ENCODE measurements at places on chromosomes 12 and 14.

DNA sequence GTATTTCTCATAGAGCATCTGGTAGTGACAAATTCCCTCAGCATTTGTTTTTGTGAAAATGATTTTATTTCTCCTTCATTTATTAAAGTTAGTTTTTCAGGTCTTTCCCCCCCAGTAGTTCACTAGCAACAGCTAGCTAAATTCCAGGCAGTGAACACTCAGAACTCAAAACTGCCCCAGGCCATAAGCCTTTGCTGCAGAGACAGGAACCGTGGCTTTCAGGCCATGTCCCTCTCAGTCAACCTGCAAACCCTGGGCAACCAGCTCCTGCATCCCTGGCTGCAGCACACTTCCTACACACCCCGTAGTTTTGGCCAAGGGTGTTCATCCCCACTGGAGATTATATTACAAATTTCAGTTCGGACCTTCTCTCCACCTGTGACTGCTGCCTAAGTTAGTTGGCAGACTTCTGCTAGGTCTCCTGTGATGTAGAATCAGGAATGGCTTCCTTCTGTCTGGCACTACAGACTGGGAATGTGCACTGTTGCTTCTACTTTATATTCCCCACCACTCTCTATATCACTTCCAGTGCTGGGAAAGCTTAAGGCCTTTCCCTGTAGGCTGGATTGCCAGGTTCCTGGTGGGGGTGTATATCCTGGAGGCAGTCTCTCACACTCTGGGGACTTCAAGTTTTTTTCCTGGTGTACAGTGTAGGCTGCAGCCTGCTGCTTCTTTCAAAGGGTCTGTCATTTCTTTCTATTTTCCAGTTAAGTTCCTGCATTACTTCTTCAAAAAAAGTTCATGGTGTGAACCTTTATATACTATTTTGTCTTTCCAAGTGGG lies 924.4 kb upstream of the LRFN5 start:
- no peak for DNase-seq

- peak; percentile 47 for DNase-seq
Measured at GRCh38 chr12:79934281-79935020, 446 bp downstream of the PPP1R12A start.

DNA sequence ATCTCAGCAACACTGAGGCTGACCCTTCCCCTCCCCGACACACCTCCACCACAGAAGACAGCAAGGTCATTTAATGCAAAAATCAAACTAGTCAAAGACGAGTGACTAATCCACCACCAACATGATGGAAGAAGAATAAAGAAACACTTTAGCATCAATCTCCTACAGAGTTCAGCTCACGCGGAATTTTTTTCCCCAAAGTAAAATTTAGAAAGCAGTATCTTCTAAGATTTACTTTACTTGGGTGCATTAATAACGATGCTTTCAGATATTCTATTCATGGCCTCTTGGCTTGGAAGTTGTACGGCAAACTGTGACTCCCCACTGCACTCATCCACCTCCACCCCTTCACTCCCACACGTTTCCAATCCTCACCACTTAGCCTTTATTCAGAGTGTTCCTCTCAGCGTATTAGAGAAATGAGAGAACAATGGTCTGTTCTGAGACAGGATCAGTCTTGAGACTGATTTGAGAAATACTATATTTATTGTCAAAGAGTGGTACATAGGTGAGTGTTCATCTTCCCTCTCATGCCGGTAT lies 1.9 kb downstream of the EGLN3 start:
- DNase-seq = no peak

- DNase-seq = no peak
Measured at GRCh38 chr14:55746558-55746957, 166.6 kb downstream of the KTN1 start.

DNA sequence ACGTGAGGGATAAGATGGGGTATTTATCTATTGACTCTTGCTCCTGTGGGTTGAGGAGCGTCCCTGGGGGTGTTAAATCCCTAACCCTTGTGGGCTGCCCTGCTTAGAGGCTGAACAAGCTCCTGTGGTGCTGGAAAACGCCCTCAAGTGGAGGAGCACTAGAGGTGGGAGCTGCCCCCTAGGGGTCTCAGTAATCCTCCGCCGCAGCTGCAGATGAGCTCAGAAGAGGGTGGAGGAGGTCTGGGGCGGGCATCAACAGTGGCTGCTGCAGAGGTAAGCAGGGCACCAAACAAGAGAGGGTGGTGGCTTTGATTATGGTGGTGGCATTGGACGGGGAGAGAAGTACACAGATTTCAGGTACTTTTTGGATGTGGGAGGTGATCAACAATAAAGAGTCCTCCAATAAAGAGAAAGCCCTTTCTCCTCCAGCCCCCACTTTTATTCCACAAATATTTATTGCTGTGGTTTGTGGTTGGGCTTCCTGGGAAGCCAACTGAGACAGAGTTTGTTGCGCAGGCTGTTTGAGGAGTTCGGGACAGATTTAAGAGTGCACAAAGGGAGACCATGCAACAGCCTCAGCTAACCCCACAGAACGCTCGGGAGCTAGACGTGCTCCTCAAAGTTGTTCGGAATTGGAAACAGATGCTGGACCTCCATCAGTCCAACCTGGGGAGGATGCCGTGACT lies 179.9 kb downstream of the ADCK1 start:
- no peak for DNase-seq

DNA sequence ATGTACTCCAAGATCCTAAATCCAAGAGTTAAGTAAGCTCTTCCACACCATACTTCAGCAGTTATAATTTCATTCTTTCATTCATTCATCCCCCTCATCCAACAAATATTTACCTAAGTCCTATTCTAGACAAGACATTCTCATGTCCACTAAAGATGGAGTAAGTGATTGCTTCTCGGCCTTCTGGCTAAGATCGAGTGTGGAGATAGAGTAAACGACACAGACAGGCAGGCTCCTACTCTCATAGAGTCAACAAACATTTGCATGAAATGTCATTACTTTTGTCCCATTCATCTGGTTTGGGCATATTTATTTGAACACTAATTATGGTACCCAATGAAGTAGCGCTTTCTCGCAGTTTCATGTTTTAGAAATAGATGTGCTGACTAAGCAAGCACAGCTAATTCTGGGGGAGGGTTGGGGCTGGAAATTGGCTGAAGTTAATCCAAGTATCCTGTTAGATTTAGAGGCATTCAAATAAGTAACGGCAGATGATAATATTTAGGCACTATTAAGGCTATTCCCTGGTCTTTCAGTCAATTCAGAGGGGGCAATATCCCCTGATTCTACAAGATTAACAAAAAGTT lies 176.5 kb downstream of the CEP128 start:
- no peak for DNase-seq

- no peak for DNase-seq
Measured at GRCh38 chr12:40953076-40953475, 235.0 kb upstream of the PDZRN4 start.

GRCh38 chr14:54348001-54348611 lies 48.7 kb upstream of the CDKN3 start:
- DNase-seq = no peak

GRCh38 chr12:25976289-25976688 lies 17.8 kb downstream of the RASSF8 start:
- no peak for DNase-seq

GRCh38 chr12:10094646-10095395 lies 4.0 kb downstream of the CLEC1A start:
- DNase-seq = no peak

GRCh38 chr12:750366-751191 lies 1.8 kb upstream of the WNK1 start:
- no peak for DNase-seq

GRCh38 chr12:130097798-130098255 lies 64.4 kb upstream of the FZD10 start:
- DNase-seq = no peak

- DNase-seq = no peak
Measured at GRCh38 chr12:67388331-67389138, 119.4 kb downstream of the CAND1 start.

- DNase-seq = no peak
Measured at GRCh38 chr12:100574187-100575074, 947 bp downstream of the GAS2L3 start.

- DNase-seq = no peak
Measured at GRCh38 chr14:38391334-38391733, 135.4 kb upstream of the CLEC14A start.

DNA sequence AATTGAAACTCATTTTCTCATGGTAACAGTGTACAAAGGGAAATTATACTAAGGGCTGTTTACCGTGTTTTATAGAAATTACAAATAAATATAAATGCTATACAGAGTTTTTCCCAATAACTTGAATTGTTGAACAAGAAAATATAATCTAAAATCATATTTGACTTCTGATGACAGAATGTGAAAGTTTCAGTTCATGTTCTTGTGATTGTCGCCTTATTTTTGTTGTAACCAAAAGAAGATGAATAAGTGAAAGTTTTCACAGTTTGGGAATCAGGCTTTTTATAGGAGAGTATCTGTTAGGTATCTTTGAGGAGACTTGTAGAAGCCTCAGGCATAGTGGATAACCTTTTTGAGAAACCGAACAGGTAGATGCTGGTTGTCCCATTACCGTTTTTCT lies 28.1 kb downstream of the ANO6 start:
- no peak for DNase-seq

DNA sequence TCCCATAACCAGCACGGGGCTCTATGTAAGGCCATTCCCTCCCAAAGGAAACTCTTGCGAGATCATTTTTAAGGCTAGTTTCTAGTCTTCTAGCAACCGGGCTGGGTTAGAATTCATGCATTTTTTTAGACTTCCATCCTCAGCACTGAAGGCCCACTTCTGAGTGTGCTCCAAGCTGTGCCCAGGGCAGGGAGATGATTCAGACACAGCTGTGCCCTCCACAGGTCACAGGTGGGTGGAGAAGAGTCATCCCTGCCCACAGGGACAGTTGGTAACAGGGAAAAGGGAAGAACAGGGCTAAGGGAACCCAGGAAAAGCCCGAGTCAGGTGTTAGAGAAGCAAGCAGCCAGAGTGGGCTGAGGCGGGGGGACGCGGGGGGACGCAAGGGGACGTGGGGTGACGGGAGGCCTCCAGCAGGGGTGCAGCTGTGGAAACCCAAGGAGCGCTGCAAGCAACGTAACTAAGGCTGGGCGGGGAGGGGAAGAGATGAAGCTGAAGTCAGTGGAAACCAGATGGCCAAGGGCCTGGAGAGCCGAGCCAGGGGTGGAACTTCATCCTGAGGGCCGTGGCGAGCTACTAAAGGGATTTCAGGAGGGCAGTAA lies 27.2 kb upstream of the PPP2R5C start:
- no peak for DNase-seq

GRCh38 chr12:1594006-1594260 lies 448 bp downstream of the FBXL14 start:
- DNase-seq = no peak

GRCh38 chr12:3276226-3276625 lies 199.0 kb downstream of the TSPAN9 start:
- DNase-seq = no peak

DNA sequence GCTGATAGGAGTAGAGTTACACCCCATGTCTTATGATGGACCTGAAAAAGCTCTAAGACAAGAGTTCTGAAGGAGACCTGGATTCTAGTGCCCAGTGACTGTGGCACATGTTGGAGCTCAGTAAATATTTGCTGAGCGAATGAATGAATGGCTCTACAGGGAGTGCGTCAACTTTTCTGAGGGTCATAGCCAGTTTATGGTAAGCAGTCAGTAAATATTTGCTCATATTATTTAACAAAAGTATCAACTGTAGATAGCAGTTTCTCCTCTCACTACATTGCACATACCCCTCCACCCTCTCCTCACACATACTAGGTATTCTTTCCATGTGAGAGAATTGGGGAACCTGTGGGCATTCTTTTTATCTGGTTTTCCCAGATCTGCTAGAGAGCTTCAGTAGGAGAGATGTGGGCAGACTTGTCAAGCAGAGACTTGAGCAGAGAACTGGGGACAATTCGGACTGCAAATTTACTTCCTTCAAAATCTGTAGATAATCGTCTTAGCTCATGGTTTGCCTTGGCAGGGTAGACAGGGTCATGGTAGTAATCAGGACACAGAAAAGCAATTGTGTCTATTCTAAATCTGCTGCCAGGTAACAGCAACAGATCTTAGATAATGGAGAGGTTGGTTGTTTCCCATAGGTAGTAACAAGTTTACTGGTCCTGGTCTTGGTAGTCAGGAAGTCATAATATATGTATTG lies 5.7 kb downstream of the SLC4A8 start:
- DNase-seq = no peak

DNA sequence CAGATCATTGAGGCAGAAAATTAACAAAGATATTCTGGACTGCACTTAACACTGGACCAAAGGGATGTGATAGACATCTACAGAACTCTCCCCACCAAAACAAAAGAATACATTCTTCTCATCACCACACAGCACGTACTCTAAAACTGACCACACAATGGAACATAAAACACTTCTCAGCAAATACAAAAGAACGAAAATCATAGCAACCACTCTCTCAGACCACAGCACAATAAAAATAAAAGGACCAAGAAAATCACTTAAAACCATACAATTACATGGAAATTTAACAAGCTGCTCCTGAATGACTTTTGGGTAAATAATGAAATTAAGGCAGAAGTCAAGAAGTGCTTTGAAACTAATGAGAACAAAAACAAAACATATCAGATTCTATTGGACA lies 254.0 kb upstream of the STXBP6 start:
- DNase-seq = no peak

- no peak for DNase-seq
Measured at GRCh38 chr12:64673490-64674169, 63.3 kb downstream of the RASSF3 start.

DNA sequence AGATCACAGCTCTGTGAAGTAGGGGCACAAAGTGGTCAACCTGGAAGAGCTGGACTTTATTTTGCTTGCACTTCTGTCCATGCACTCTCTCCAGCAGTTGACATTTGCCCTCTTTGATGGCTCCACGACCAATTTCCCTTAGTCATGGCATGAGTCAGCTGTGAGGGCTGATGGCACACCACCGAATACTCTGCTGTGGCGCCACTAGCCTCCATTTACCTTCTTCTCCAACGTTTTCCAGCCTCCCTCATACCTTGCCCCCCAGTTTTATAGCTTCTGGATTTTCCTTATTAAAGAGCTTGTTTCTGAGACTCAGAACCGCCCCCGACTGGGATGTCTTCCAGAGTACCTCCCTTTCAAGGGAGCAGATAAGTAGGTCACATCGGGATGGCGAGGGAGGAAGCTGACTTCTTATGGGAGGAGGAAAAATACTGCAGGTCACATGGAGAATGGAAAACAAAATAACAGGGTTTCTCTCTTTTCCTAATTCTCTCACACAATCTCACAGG lies 17.6 kb downstream of the NINJ2 start:
- DNase-seq = no peak
